ENCODE measurements at places on chromosomes 5 and 9.

DNA sequence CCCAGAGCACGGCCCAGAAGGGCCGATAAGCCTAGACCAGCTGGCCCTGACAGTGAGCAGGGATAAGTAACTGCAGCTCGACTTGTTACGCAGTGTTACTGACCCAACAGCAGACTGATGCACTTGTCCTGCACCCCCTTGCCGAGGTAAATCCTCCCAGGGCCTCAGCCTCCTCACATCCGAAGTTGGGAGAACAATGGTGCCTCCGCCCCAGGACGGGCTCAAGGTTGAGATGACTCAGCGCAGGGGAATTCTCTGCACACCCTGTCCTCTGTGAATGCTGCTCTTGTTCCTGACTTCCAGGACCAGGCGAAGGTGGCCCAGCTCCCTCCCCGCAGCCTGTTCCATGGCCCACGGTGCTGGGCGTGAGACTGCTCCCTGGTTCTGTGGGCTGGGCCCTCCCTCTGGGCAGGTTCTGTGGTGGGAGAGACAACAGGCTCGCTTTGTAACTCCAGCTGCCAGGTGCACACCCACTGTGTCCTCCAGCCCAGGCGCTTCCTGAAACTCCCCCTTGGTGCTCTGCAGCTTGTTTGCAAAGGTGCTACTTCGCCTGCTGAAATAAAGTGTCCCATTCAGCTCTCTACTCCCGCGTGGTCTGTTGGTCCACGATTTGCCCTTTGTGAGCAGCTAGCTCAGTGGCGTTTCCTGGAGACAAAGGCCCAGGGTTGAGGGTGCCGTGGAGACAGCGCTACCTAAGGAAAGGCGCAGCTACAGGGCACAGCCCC, 40.1 kb upstream of the SLC6A19 start:
- DNase-seq = no peak

DNA sequence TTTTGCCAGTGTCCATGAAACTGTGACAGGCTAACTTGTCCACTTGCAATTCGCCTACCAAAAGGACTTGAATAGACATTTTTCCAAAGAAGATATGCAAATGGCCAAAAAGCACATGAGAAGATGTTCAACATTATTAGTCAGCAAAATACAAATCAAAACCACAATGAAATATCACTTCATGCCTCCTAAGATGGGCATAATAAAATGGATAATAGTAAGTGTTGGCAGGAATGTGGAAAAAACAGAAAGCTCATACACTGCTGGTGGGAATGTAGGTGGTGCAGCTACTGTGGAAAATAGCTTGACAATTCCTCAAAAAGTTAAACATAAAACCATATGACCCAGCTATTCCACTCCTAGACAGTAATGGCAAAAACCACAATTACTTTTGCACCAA, 7.9 kb downstream of the DTWD2 start:
- DNase-seq = no peak

DNA sequence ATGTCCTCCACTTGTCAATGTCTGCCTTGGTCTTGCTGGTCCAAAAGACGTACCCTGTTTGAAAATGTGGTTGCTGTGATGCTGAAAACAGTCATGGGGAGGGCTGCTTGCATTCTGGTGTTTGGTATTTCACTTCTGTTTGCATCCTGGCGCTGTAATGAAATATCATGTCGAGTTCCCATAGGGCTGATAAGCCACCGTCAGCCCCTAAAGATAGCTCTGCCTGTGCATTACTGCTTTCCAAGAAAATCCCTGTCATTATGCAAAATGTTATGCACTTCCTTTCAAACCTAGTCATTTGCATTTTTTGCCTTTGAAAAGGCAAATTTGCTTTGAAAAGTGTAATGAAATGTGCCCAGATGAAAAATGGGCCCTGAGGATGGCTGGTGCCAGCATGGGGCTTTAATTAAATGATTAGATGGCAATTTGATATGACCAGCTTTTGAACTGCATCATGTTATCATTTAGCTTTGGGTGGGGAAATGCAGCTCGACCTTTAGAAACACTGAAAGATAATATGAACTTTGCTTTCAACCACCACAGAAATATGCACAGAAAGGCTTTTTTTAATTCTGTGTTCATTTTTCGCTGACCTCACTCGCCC, 374.4 kb upstream of the SGCD start:
- DNase-seq = no peak

- DNase-seq = no peak
These were observed 372.8 kb upstream of the RFX3 start for GRCh38 chr9:3898461-3899218.

- DNase-seq = no peak
These were observed 8.7 kb downstream of the PPP6C start for GRCh38 chr9:125180876-125181275.

DNA sequence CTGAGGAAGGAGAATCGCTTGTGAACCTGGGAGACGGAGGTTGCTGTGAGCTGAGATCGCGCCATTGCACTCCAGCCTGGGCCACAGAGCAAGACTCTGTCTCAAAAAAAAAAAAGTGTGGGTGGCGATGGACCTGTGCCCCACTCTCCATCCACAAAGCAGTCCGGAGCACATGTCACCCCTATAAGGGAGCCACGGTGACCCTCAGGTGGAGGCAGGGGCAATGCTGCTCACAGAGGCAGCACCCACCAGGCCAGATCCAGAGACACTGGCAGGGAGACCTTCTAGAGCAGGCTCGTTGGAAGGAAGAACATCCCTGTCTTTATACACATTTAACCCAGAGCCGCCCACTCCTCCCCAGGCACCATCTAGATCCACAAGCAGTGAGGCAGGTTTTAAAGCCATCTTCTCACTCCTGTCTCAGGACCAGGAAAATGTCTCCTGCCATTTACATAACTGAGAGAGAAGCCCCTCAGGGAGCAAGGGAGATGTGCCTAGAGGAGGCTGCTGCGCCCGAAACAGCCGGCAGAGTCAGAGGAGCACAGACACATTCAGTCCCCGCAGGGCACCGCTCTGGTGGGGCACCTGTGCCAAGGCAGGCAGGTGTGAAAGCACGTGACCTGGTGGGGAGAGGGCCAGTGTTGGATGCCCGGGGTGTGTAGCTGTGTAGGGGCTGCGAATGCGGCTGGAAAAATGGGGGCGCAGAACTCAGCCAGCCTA, 31.6 kb upstream of the ADAMTS2 start:
- no peak for DNase-seq

GRCh38 chr5:55384072-55384471, 76.3 kb downstream of the MTREX start:
- DNase-seq = no peak

DNA sequence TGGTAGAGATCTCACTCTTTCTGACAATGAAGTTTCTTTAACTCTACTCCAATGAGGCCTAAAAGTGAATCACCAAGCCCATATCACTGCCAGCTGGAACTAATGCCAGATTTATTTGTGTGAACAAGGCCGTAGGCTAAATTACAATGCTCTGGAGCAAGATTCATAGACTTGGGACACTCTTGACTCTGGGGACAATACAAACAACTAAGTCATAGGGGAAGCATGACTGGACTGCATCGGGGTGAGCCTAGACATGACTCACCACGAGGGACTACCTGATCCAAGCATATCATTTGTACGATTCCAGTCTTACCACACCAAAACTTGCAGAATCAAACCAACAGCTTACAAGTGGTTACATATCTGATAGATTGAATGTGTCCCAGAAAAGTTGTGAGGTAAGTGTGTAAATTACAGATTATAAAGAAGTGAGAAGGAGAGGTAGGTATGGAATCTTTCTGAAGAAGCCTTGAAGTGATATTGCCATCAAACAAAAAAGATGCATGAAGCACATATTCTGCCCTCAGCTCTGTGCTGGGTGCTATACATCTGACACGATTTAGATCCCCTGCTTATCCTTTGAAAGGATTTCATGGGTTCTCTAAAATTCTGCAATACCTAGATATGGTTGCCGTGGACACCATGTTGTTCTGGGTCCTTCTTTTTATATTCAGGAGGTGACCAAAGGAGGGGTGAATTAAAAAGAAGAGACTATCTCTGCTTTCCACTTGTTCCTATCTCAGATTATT, 199.3 kb upstream of the PDE4D start:
- no peak for DNase-seq

DNA sequence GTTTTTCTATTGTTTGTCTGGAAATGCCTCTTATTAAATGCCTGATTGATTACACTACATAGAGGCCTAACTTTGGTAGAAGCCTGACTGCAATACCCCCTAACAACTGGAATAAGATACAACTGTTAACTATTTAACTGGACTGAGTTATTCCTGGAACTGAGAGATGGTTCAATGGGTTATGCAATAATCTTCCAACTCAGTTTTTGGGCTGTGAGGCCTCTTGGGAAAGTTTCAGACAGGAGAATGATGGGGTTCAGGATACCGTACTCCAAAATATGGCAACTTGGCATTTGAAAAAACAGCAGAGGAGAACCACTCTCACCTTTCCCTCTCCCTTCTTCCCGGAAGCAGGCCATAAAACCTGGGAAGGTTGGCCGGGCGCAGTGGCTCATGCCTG, 19.2 kb upstream of the PCDH1 start:
- no peak for DNase-seq

DNA sequence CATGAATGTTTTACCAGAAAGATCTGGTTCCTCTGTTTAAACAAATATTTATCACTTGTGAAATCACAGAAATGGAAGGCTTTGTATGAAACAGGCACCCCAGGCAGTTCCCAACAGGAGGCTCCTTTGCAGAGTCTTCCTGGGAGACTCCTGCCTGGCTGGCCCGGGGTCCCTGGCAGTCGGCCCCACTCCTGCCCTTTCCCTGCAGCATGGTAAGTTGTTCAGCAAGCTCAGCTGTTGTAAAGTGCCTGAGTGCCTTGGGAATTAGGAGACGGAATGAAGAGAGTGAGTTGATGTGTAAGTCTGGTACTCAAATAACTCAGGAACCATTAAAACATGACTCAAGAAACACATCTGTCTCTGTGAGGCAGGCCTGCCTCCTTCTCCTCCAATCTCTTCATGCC, 17.5 kb upstream of the LHFPL2 start:
- no peak for DNase-seq

GRCh38 chr5:132566657-132567056, 9.9 kb downstream of the RAD50 start:
- DNase-seq = no peak

GRCh38 chr5:76836585-76836984, 13.2 kb upstream of the S100Z start:
- no peak for DNase-seq

DNA sequence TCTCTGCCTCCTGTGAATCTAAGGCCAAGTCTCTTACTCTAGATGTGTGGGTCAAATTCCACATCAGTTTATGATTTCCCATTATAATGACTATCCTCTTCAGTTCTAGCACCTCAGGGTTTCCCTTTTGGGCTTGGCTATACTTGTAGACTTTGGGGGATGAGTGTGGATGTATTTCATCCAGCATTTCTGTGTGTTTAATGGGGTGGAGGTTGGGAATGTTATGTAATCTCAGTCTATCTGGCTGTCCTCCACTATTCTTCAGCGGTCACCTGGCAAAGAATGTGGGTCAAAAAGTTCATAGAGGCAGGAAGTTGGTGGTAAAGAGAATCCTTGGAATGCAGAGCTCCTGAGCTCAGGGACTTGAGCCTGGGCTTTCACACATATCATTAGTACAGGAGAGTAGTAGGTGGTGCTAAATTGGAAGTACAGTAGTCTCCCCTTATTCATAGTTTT, 64.9 kb downstream of the CFAP95 start:
- DNase-seq = no peak

DNA sequence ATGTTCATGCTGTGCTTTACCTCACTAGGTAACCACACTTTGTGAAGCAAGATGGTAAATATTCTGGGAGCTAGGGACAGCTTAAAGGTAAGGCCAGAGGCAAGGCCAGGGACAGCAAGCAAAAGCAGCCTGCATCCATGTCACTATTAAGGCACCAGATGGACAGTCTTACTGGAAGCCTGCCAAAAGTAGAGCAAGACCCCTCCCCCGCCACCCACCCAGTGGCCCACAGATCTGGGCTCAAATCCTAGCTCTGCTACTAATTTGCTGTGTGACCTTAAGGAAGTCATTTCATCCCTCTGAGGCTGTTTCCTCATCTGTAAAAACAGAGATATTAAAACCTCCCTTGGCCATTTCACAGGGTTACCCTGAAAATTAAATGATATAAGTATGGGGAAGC, 13.2 kb upstream of the ERMP1 start:
- no peak for DNase-seq

GRCh38 chr5:62718324-62718723, 139.7 kb downstream of the LRRC70 start:
- peak; percentile 5 for DNase-seq

GRCh38 chr9:95857896-95858295, 17.6 kb upstream of the ERCC6L2 start:
- no peak for DNase-seq

DNA sequence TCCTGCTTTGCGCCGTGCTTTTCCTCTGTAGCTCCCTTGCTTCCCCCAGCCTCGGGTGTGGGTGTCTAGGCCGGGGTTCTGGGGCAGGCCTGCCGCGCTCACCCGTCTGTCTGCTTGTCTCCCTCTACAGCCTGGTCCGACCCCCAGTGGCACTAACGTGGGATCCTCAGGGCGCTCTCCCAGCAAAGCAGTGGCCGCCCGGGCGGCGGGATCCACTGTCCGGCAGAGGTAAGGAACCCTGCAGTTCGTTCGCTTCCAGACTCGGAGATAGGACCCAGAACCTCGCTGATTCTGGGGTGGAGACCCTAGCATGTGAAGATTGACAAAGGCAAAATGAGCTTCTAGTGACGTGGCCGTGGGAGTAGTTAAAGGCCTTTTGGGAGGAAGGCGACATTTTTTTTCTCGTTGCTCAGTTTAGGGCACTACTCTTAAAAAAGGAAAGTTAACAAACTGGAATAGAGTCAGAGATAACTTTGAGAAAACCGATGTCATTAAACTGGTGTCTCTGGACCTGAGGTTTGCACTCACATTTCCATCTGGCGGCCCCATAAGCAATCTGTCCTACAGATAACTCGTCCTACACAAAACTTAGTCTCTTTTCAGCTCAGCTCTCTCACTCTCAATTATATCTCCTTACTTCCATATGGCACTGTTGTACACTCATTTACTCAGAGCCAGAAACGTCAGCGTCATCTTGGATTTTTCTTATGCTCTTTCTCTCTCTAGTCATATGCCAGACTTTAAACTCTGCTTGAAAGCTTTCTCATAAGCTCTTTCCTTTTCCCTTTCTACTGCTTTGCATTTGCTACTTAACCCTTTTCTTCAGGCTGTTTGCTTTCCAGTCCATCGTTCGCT, 561 bp downstream of the SEC61B start:
- no peak for DNase-seq

Measured in CD4-positive, alpha-beta T cell treated with Interleukin-17A for 4 hours (primary cell).